ENCODE measurements at places on chromosomes 16 and 17.
A peak's percentile ranks its signal among the peaks of the same experiment; 100 is the strongest.

DNA sequence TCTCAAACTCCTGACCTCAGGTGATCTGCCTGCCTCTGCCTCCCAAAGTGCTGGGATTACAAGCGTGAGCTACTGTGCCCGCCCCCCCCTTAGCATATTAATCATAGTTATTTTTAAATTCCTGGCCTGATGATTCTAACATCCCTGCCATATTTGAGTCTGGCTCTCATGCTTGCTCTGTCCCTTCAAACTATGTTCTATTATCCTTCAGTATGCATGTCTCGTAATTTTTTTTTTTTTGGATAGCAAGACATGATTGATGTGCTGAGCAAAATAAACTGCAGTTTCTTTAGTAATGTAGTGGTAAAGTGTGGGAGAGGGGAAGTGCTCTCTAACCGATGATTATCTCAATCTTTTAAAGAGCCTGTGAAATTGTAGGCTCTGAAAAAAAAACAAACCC, 34.3 kb upstream of the TMEM92 start:
- DNase-seq = no peak

- DNase-seq = no peak
Measured at GRCh38 chr16:70688246-70688742, 2.4 kb upstream of the MTSS2 start.

DNA sequence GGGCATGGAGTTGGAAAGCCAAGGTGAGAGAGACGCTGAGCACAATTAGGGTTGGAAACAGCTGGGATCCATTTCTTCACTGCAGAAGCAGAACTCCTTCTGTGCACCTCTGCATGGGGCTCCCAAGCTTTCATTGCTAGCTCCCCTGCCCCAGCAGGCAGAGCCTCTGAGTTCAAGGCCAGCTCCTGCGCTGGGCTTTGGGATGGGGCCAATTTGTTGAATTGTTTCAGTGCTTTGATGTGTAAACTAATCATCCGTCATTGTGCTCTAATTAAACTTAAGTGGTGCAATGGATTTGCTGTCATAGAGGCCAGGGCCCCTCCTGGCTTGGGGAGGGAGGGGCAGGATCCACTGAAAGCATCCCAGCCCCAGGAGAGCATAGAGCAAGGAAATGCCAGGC, 13.5 kb upstream of the LYRM9 start:
- no peak for DNase-seq

DNA sequence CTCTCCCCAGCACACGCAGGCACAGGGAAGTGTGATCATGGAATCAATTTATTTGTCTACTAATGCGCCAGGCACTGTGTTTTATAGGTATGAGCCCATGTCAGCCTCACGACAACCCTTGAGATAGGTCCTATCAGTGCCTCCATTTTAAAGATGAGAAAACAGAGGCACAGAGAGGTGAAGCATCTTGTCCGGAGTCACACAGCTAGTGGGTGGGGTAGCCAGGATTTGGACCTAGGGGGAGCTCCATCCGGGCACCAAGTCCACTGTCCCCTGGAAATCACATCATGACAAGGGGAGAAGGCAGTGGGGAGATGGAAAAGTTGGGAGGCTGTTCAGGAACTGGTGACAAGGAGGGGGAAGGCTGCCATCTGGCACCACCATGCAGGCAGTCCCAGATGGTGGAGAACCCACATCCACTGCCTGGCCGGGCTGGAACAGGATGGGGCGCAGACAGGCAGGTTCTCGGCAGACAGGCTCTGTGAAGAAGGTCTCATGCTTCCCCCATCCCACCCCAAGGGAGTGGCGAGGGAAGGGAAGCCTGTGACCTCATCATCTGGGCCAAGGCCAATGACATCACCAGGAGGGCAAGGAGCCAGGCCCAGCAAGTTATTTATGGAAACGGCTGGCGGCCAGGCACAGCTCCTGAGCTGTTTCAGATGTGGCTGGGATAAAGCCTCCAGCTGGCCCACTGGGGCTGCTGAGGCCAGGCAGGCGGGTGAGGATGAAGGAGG, 126.0 kb upstream of the SDK2 start:
- no peak for DNase-seq

GRCh38 chr17:65122836-65123756, 14.1 kb upstream of the RGS9 start:
- DNase-seq = peak; percentile 83

DNA sequence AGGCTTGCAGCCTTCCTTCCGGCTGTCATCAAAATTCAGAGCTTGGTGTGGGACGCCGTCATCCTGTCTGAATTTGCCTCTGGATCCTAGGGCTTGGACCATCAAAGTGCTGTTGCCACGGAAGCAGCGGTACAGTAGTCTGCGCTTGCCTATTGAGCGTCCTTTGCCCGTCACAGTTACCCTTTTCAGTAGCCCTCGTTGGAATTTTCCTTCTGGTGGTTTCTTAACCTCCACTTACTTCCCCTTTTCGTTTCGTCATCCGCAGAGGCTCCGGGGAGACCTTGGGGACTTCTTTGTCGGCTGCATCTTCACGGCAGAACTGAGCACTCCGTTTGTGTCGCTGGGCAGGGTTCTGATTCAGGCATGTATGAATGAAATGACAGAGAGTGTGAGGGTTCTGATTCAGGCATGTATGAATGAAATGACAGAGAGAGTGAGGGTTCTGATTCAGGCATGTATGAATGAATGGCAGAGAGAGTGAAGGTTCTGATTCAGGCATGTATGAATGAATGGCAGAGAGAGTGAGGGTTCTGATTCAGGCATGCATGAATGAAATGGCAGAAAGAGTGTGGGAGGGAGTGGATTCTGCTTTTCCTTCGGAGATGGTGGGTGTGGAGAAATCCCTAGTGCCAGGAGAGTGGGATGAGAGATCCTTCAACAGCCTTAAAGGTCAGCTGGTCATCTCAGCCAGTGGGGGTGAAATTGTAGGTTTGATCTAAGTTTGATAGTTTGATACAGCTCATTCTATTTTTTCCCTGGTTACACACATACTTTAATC, 8.0 kb downstream of the TLCD3A start:
- DNase-seq = no peak

DNA sequence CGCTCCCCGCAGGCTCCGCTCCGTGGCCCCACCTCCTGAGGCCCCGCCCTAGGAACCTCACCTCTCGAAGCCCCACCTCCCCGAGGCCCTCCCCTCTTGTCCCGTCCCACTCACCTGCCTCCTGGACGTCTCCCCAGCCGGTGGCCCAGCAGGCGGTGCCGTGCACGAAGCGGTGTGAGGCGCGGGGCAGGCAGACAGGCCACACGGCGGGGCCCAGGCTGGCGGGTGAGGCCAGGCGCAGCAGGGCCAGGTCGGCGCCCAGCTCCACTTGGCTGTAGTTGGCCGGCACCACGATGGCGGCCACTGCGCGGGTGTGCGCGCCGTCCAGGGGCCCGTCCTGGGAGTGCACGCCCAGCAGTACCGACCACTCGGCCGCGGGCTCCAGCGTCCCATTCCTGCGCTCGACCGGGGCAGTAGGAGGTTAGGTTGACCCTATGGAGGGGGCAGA, 1.6 kb downstream of the PRSS36 start:
- DNase-seq = peak; percentile 11

All from stimulated activated CD4-positive, alpha-beta T cell treated with anti-CD3 and anti-CD28 coated beads, Interleukin-2, amount 100 ng/mL, for 24 hours (primary cell).